ENCODE measurements at places on chromosomes 5 and 9.

DNA sequence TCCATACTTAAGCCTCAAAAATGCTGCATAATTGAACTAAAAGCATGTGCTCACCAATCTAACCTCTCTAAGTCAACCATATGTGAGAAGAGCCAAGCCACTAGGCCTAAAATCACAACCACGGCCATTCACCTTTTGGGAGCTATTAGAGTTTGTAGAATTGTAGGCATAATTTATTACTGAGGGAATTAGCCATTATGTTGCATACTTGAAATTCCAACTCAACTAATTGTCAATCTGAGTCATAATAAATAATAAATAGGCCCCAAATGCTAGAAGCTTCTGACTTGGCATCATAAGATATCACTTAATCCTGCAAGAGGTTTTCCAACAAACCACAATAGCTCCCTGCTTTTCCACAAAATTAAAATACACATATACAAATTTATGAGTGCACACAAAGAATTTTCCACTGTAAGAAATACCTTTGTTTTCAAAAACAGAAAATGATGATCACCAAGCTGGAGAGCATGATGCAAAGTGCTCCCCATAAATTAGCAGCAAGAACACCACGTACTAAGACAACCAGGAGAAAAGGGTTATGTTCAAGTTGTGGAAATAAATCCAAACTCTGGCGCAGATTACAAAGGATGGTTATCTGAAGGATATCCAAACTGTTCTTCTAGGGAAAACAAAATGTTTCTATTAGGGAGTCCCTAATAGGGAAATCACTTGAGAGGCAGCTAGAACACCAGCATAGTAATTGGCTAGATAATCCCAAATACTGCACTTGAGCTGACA is 250.0 kb upstream of the SLC30A5 start:
- peak; percentile 23 for DNase-seq

DNA sequence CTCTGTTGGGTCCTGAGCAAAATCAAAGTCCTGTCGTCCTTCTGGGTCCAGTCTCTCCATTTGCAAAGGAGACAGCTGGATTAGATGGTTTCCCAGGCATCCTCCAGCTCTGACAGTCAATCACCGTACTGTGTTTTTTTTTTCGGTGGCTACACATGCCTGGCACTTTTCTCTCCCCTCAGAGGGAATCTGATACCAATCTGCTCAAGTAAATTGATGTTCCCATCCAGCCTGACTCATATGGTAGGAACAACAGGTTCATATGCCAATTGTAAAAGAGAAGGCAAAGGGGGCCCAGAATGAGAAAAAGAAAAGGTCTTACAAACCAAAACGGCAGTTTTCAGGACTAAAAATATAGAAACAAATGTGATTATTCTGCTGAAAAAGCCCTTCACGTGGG is 1.2 kb downstream of the FBXO10 start:
- DNase-seq, result peak; percentile 11

DNA sequence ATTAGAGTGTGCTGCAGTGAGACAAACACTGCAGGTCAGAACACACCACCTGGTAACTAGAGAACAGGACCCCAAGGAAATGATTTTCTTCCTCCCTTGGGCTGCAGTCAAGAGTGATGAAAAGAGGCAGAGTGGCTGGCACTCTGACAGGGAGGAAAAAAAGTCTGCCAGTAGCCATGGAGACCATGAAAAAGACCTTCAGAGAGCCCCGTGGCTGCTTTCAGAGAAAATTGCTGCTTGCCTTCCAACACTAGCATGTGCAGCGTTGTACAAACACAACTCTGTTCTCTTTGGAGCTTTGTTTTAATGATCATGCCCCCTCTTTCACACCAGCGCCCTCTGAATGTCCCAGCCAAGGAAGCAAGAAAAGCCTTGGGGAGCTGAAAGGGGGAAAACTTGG is 68.8 kb downstream of the ANKRD55 start:
- no peak for DNase-seq

GRCh38 chr5:65625743-65626142 is 916 bp downstream of the SHLD3 start:
- peak; percentile 5 for DNase-seq

- peak; percentile 79 for DNase-seq
These were observed 79.8 kb downstream of the RICTOR start for GRCh38 chr5:38994324-38994927.

GRCh38 chr5:115735108-115735998 is 81.1 kb downstream of the CDO1 start:
- no peak for DNase-seq

GRCh38 chr9:100125236-100125635 is 26.2 kb downstream of the INVS start:
- DNase-seq, result no peak

- peak; percentile 96 for DNase-seq
These were observed 32.2 kb downstream of the IER5L start for GRCh38 chr9:129145841-129146292.

GRCh38 chr5:89267788-89268187 is 384.8 kb upstream of the MEF2C start:
- DNase-seq, result no peak

All from fibroblast of villous mesenchyme (primary cell).